ENCODE measurements at places on chromosomes 1 and 21.

DNA sequence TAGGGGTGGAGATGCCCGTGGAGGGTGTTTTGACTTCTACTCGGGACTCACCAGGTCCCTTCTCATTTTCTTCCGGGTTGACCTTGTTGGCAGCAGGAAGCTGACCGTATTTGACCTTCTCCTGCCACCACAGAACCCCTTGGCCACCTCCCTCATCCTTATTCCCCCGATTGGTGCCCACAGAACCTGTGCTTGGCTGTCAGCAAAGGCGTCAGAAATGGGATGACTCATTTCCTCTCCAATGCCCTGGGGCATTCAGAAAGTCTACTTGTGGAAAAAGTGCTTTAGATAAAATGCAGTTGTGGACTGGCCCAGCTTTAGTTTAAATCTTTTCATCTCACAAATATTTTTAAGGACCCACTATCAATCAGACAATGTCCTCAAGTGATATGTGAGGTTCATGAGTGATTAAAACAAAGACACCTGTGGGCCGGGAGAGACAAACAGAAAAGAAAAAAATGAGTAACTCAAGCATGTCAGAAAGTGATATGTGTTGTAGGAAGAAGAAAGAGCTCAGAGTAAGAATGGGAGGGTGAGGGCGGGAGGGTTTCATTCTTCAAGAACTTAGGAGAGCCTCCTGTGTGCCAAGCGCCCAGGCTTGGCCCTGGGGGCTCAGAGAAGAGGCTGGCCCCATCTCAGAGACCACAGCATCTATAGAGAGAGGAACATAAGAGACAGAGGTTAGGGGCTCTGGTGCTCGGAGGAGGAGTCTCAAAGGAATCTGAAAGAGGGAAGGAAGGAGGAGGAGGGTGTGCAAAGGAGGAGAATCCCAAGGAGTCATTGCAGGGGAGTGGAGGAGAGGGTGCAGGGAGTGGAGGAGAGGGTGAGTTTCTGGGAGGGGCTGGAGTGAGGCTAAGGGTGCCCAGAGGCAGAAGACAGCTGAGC is 221.6 kb upstream of the VAMP3 start:
- DNase-seq = peak; percentile 52

DNA sequence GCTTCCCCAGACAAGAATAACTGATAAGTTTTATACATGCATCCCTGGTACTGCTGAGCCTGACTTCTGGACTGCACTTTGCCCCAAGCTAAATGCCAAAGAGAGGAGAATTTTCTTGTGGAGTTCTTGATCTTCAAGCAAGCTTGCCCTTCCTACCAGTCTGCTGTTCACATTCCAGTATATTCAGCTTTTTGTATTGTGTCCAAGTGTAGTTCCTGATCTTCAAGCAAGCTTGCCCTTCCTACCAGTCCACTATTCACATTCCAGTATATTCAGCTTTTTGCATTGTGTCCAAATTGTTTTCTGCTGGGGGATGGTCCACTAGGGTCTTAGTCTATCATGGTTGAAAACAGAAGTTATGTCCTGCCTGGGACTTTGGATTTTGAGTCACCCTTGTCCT is 894 bp upstream of the TSEN15 start:
- no peak for DNase-seq

DNA sequence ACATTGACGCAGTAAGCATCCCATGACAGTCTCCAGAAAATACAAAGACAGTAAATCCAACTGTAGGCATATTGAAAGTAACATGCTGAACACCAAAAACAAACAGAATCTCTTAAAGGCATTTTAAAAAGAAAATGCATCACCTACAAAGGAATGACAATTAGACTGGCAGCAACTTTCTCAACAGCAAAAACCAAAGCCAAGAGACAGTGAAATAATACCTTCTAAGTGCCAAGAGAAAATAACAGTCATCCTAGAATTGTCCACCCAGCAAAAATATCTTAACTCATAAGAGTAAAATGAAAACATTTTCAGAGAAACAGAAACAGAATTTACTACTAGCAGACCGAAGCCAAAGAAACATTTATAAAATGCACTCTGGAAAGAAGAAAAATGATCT is 20.0 kb downstream of the CCDC185 start:
- no peak for DNase-seq

DNA sequence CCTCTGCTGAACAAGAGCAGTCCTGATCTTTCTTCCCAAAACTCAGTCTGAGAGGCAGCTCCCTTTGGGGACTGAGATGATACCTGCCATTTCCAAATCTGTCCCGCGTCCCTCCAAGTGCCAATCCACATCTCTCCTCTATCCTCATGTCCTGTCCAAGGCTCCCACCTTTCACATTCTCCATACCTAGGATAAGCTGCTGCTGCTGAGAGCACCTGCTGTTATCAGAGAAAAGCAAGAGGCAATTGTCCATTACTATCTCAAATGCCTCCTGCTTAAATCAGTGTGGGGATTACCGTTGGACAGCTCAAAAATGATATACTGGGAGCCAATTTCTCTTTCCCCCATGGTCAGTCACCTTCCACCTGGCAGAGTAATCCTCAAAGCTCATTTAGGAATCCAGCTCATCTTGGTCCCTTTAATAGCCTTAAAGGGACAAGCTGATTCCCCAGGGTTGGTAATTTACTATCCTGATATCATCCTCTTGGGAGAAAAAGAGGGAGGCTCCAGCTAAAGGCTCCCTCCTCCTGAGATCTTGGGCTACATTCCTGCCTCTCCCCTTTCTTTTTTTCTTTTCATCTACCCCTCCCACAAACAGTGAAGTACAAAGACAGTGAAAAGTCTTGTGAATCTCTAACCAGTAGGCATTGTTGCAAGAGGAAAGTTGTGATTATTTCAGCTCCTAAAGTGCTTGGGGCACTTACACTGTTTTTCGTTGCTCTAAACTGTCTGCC is 278.1 kb upstream of the CAMK1G start:
- DNase-seq = no peak

DNA sequence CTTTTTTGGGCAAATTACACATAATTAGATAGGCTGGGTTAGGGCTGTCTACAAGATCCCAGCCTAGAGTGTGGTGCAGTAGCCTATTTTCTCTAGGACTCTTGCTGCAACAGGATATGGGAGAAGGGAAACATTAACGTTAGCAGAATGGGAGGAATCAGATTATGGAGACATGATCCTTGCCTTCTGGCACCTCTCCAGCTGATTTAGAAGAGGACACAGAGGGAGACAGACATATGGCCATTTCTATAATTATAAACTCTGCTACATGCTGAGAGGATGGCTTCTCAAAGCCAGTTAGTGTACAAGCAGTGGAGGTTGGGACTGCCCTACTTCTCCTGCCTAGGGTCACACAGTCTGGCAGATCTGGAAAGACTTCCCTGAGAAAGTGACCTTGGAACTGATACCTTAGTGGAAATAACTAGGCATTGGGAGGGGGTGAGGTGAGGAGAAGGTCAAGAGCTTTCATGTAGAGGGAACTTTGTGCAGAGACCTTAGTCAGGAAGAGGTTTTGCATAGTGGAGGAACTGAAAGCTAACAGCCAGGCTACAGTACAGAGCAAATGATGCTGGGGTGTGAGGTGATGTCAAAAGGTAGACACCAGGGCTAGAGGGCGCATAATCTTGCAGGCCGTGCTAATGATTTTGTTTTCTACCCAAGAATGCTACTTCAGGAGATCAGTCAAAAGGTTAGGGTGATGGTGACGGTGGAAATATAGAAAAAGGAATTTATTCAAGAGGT is 1.2 kb upstream of the CD1D start:
- DNase-seq = no peak

- DNase-seq = no peak
These were observed 134.5 kb downstream of the IER5 start for GRCh38 chr1:181222972-181223505.

Measured in upper lobe of right lung (tissue), 1 donor.